ENCODE measurements at places on chromosomes 2 and 18.

GRCh38 chr18:31679133-31679742 lies 5.1 kb downstream of the B4GALT6 start:
- DNase-seq: no peak

DNA sequence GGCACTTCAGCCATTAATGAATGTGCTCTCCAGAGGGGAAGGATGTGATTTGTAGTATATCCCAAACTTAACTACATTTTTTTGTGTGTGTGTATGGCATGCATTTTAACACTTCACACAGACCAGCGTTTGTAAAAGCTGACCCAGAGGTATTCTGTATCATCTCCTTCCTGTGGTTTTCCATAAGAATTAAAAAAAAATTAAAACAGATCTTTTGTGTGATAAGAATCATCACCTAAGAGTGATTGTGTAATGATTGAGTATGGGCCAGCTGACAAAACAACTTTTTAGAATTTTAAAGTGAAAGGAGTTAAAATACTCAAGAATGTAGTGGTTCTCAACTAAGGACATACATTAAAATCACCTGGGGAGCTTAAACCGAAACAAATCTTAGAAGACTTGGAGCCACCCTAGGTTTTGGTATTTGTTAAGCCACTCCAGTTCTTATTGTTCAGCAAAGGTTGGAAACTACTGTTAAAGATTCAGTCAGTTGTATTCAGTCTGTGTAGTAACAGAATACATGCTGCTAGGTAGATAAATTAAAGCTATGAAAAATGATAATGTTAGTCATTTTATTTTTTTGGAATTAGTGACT lies 120.1 kb downstream of the HAUS1 start:
- DNase-seq: no peak

DNA sequence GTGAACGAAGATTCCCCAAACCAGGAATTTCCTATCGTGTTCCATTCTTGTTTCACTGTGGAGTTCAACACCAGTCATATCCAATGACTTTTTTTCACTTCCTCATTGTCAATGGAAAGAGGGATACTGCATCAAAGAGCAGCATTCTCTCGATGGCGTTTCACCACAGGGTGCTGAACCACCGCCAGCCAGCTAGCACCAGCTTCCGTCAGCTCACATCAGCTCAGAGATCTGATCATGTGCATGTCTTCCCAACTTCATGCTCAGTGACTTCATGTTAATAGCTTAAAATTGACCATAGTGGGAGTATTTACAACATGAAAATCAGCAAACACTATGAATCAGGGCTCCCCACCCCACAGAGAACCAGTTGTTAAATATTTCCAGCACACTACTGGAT lies 359.9 kb downstream of the TNS1 start:
- DNase-seq: no peak

DNA sequence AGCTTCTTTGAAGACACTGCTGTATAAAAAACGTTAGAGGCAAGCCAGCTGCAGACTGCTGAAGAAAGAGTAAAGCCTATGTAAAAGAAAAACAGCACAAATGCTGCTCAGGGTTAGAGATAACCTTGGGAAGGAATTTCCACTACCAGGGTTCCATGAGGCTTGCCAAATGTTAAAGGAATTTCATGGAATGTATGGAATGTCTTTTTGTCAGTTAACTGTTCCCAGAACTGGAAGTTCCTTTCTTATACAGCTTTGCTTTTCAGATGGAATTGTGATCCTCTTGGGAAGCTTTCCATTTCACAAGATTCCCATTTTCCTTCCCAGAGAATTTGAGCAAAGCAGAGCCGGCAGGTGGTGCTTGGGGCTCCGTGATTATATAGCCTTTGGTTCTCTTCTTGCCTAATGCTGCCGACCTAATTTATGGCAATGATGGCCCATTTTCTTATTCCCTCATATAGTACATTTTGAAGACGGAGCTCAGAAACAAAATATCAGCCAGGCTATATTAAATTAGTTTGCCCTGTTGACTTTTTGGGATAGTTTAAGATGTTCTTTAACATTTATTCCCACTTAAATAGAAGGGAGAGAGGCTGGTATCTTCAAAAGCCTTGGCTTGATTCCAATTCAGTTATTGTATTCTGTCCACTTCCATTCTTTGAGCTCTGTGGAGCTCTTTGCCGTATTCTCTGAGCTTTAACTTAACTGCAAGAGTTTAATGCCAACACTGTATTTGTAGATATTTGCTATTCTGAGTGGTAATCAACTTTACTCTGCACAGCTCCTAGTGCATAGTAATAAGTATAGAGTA lies 162.3 kb downstream of the PHLPP1 start:
- DNase-seq: no peak

GRCh38 chr2:223306371-223306770 lies 254.4 kb downstream of the KCNE4 start:
- DNase-seq: peak; percentile 2

DNA sequence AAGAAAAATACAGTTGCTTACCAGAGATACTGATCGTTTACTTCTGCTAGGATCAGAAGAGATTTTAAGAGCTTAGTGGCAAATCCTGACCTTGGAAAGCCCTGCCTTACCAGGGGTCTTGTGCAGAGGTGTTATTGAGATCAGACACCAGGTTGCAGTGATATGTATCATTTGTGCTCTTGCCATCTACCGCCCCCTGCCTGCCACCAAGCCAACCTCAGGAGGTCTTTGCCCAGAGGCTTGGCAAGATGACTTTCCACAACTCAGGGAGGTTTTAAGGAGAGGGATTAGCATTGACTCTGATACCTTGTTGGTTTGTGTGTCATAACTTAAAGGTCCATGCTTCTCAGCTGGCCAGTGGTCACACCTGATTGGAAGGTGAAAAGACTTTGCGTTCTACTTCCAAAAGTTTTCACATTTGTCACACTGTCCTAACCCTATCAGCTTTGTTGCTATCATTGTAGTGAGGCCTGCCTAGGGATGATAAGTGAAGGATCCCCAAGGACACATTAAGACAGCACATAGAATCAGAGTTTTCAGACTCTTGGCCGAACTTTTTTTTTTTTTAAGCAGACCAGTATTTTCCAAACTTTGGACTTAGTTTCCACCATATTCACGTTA lies 46.2 kb upstream of the MGAT5 start:
- DNase-seq: no peak

- DNase-seq: no peak
These were observed 118.2 kb downstream of the ZNF521 start for GRCh38 chr18:25233528-25234321.

- DNase-seq: no peak
These were observed 757.7 kb upstream of the ID2 start for GRCh38 chr2:7924023-7924762.

DNA sequence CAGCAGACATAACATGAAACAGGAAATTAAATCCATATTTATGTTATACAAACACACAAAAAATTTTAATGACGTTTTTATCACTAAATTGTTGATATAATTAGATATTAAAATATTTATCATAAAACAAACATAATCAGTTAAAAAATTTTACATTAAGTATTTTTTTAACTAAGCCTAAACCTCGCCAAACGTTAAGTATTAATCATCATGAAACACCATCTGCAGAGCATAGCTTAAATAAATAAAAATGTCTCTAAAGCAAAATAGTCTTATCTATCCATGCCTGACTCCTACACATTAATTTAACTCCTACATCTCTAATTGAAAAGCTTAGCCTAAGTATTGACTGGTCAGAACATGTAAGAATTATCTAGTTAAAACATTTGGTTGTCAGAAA lies 271.6 kb upstream of the RND3 start:
- no peak for DNase-seq

DNA sequence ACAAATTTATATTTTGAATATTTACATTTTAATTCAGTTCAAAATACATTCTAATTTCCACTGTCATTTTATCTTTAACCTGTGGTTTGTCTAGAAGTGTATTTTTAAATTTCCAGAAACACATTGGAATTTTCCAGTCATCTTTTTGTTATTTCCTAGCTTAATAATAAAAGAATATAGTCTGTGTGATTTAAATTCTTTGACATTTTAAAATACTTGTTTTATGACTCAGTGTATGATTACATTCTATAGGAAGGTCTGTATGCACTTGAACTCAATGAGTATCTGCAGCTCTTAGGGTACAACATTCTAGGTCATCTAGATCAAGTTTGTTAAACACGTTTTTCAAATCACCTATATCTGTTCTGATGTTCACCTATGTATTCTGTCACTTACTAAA lies 88.3 kb upstream of the MBOAT2 start:
- no peak for DNase-seq

DNA sequence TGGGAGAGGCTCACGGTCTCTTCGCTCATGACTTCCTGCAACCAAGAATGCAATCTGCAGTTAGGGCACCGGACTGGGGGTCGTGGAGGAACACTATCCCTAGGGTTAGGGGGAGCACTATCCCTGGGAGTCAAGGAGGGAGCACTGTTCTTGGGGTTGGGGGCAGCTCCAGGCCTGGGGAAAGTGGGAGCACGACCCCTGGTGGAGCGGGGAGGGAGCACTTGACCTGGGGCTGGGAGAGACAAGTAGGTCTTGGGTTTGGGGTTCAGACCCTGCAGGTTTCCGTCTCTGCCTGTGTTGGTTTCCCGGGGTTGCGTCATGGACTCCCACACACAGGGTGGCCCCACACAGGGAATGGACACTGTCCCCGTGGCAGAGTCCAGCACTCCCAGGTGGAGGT lies 133.6 kb downstream of the TPO start:
- DNase-seq: no peak

GRCh38 chr2:154720651-154721050 lies 22.2 kb downstream of the KCNJ3 start:
- DNase-seq: no peak
